Adipocyte (in vitro differentiated cells): ENCODE measurements at places on chromosomes 6 and 20.

DNA sequence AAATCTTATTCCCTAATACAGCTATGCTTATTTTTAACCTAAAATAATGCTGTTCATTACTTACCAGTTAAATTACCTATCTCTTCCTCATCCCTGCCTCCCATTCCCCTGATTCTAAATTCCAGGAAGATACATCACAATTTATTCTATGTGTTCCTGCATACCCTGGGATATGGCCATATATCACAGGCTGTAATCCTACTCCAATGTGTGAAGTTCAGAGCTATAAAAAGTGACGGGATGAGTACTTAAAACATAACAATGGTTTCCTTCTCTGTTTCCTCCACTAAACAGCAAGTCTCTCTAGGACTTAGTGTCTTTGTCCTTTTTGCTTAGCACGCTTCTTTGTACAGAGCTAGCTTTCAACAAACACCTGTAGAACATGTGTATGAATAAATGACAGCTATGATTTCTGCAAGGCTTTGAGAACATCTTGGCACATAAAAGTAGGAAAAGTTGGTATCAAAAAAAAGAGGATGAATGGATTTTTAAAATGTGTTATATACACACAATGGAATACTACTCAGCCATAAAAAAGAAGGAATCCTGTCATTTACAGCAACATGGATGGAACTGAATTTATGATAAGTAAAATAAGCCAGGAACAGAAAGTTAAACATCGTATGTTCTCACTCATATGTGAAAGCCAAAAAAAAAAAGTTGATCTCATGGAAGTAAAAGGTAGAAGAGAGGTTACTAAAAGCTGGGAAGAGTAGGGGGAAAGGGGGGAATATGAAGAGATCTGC is 45.8 kb downstream of the SESN1 start:
- DNase-seq, result no peak

GRCh38 chr6:82204020-82204419 is 43.5 kb downstream of the IBTK start:
- DNase-seq, result no peak

DNA sequence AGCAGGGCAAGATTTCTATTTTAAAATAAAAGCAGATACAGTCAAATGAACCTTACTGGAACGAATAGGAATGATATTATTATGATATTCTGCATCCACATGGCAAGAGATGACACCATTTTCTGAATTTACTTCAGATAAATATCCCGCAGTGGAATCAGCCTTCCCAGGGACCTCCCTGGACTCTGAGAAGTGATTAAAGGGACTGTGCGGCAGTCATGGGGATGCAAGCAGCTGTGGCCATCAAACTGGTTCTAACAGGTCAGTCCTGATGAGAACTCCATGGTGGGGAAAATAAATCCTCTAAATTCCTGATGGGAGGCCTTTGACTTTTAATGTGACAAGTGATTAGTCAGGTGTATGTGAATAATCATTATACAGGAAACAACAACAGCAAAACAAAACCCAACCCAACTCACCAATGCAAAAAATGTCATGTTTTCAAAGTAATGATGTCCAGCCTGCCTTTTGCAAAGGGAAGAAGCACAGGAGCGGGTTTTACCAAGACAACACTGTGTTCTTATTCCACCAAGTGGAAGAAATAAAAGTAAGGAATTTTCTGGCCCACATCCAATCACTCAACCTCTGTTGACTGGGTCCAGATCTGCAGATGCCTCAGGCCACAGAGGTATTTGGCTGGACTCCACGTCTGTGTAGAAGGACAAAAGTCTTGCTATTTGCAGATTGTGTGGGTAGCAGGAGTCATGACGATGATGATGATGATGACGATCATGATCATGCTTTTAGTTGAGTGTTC is 61.9 kb upstream of the CITED2 start:
- no peak for DNase-seq

- DNase-seq, result no peak
These were observed 757.0 kb upstream of the MMS22L start for GRCh38 chr6:98039904-98040607.

DNA sequence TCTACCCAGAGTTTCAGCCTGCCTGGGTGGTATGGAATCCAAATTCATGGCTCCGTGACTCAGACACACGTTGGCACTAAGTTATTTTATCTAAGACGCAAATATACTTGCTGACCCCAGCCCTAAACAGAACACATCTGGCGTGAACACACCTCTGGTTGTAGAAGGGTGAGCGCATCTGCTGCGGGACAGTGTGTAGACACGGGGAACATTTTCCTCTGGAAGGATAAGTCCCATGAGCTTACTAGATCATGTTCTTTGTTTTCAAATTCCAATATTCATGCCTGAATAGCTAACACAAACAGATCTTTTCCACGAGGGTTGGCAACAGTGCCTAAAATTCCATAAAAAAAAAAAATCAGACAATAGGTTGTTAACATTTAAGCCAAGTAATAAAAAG is 87.8 kb downstream of the TMEM170B start:
- DNase-seq, result no peak

- DNase-seq, result no peak
These were observed 11.1 kb upstream of the ARFGEF2 start for GRCh38 chr20:48910347-48910781.

DNA sequence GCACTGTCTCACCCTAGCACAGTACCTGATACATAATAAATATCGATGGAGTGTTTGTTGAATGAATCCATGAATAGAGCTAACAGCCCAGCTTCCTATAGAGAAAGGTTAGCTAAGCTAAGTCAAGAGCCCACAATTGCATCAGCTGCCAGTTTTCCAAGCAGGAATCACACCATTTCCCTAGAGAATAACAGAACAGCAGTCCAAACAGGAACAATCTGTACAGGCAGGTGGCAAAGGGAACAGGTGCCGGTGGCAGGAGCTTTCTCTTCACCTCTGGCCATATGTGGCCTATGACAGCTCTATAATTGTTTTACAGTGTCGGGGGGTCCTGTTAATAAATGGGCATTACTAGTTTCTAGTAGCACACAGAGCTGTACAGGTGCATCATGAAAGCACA is 38.8 kb downstream of the ISM1 start:
- DNase-seq, result no peak

GRCh38 chr6:50093116-50093937 is 43.6 kb upstream of the DEFB112 start:
- no peak for DNase-seq
